Ureter (tissue), 1 donor: ENCODE measurements at places on chromosomes 7 and 10.

DNA sequence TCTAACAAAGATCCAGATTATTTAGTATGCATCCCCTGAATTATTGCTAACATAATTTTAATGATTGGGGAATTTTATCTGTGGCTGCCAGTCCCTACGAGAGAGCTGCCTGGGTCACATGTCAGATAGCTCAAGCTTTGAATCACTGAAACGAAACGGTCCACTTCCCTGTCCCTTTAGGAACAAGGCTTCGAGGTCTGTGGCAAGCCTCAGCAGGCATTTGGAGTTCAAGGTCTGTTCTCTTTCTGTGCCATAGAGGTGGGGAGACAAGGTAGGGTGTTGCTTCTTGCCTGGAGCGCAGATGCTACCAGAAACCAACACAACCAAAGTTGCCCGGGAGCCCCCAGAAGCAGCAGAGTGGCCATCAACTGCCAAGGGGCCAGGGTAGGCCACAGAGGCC lies 13.9 kb upstream of the SH2D4B start:
- no peak for DNase-seq

- DNase-seq, result no peak
Measured at GRCh38 chr7:48876087-48876486, 48.3 kb upstream of the CDC14C start.

DNA sequence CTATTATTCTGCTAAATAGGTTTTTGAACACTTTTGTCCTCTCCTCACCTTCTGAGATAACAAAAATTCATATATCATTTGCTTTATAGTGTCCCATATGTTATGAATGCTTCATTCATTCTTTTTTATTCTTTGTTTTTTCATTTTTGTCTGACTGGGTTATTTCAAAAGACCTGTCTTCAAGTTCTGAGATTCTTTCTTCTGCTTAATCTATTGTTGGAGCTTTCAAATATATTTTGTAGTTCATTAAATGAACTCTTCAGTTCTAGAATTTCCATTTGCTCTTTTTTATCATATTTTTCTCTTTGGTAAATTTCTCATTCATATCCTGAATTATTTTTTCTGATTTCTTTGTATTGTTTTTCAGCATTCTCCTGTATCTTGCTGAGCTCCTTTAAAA lies 53.1 kb upstream of the SCIN start:
- no peak for DNase-seq

DNA sequence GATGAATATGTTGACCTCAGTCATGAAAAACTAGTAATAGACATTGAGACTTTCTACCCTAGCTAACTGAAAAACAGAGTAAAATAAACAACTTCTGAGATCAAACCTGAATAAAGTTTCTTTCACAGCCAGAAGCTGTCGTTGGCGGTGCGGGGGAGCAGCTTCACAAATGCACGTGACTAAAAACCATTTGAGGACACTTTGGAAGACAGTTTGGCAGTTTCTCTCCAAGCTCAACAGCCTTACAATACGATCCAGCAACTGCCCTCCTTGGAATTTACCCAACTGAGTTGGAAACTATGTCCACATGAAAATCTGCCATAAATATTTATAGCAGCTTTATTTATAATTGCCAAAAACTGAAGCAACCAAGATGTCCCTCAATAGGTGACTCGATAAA lies 63.1 kb downstream of the CYTH3 start:
- no peak for DNase-seq

- no peak for DNase-seq
Measured at GRCh38 chr7:139430443-139430842, 53.0 kb downstream of the KLRG2 start.

GRCh38 chr10:58268454-58268945 lies 462 bp upstream of the CISD1 start:
- no peak for DNase-seq

GRCh38 chr10:75599875-75600648 lies 168.6 kb downstream of the LRMDA start:
- no peak for DNase-seq

DNA sequence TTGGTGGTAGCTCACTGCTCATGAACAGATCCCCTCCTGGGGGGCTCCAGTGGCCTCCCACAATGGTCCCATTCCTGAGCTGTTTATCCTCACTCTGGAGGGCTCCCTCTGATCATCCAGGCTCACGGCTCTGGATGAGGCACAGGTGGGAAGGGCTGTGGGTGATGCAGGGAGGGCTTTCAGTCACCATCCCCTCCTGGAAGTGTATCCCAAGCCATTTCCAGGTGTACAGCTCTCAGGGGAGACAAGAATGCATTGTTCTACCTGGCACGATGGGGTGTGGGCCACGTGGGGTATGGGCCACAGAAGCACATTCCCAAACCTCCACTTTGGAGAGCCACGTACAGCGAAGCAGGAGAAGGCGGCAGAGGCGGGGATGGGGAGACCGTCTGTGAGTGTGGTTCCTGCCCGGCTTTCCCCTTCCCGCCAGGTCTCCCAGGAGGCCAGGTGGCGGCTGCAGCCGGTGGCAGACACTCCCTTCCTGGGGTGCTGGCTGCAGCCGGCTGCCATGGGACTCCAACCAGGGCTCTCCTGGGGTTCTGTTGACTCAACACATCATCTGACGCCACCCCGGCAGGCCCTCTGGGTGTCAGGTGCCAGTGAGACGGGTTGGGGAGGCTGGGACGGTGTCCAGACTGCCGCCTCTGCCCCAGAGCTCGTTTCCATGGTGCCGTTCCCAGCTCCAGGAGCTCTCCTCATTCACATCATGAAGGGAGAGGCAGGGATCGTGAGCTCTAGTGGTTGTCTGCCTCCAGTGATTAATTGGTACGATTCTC lies 169.7 kb upstream of the RHEB start:
- DNase-seq, result no peak

- no peak for DNase-seq
Measured at GRCh38 chr7:73526896-73527821, 5.1 kb upstream of the BAZ1B start.

GRCh38 chr7:151114151-151115090 lies 28.1 kb downstream of the AGAP3 start:
- DNase-seq, result peak; percentile 77

- no peak for DNase-seq
Measured at GRCh38 chr7:88009651-88010050, 75.6 kb downstream of the ADAM22 start.

- no peak for DNase-seq
Measured at GRCh38 chr10:106971411-106971831, 193.1 kb downstream of the SORCS1 start.

- DNase-seq, result no peak
Measured at GRCh38 chr7:48161407-48162125, 9.7 kb upstream of the ABCA13 start.

GRCh38 chr7:4240042-4240441 lies 442.1 kb upstream of the FOXK1 start:
- DNase-seq, result no peak

- DNase-seq, result no peak
Measured at GRCh38 chr7:44154703-44155102, 13.6 kb upstream of the MYL7 start.

- no peak for DNase-seq
Measured at GRCh38 chr10:124006526-124006925, 86.9 kb downstream of the CHST15 start.

- no peak for DNase-seq
Measured at GRCh38 chr7:45071528-45071927, 17.2 kb downstream of the NACAD start.

GRCh38 chr7:101549734-101550133 lies 79.4 kb downstream of the MYL10 start:
- no peak for DNase-seq

GRCh38 chr7:39071116-39071515 lies 93.4 kb downstream of the POU6F2 start:
- no peak for DNase-seq
